ENCODE measurements at places on chromosomes 7 and 10. TPM values are rescaled to one million over a fixed set of nuclear protein-coding genes. Genes with fewer than 3 reads are reported as not detected.

Gene FEZF1
- 0.67 TPM for total RNA-seq

Gene KCNIP2
- 1.4 TPM for total RNA-seq

Gene OR6V1
- not detected for total RNA-seq

Gene SLF2
- 46.1 TPM for total RNA-seq

Gene GDF2
- not detected for total RNA-seq

Gene ACSM6
- not detected for total RNA-seq

Gene PNLIPRP2
- total RNA-seq: 1.2 TPM

Gene SPDYE11
- total RNA-seq: not detected

Gene AKR1B15
- total RNA-seq: 0.63 TPM

Gene TRIM50
- 4.6 TPM for total RNA-seq

GRCh38 chr7:101940151-101940550, 122.7 kb downstream of the CUX1 start:
- DNase-seq: no peak

GRCh38 chr10:17756557-17757217, 4.7 kb downstream of the TMEM236 start:
- DNase-seq: no peak

GRCh38 chr10:48839809-48840679, 99.6 kb downstream of the LRRC18 start:
- DNase-seq: no peak

- no peak for DNase-seq
These were observed 159.4 kb upstream of the NAMPT start for GRCh38 chr7:106444068-106444655.

- DNase-seq: no peak
These were observed 13.2 kb upstream of the IFRD1 start for GRCh38 chr7:112437072-112437471.

DNA sequence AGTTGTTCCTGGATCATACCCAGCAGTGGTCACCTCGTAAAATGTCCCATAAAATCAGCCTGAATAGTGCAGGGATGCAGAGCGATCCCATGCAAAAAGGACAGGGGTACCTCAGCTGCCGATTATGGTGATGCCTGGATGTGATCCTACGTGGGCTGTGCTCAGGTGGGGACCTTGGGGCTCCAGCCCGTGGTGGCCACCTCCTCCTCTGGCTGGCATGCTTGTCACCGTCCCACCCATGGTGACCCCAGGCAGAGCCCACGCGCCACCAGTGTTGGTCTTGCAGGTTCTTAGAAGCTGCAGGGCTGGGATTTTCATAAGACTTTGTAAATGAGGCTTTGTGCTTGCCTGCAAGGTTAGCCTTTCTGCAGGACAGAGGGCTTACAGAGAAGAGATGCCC, 97.2 kb downstream of the GLRX3 start:
- peak; percentile 37 for DNase-seq

DNA sequence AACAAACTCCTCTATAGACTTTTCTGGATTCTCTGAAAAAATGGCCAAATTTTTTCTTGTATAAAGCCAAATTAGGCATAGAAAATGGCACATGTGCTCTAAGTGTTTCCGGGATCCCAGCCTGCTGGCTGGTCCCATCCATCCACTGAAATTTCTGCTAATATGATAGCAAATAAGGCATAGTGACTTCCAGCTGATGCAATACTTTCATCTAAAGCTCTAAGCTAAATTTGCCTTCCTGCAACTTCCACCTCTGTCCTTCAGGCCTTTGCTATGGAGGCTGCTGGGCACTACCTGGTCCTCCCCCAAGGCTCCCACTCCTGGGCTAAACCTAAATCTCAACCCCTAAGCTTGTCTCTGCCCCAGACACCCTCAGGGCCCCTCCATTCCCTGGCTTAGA, 20.5 kb downstream of the MYH16 start:
- DNase-seq: no peak

GRCh38 chr10:116779076-116779687, 36.8 kb upstream of the HSPA12A start:
- no peak for DNase-seq

DNA sequence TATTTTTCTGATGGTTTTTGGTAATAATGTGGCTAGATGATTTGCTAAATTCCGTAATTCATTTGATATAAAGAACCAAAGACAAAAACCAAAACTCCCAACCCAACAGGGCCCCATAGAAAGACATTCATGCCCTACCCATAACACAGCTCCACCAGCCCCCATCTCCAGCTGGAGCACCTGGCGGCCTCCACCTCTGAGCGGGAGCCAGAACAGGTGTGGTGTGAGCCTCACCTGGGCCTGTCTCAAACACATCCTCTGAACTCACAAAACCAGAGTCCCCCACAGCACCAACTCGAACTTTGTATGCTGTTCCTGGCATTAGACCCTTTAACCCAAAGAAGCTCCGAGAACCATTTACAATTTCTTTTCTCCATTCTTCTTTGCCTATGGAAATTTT, 36.5 kb upstream of the LAMB4 start:
- DNase-seq: no peak

- no peak for DNase-seq
These were observed 551.8 kb downstream of the SORCS3 start for GRCh38 chr10:105192861-105193260.

GRCh38 chr7:13236026-13236425, 548.6 kb downstream of the ARL4A start:
- no peak for DNase-seq

- DNase-seq: no peak
These were observed 159.1 kb upstream of the GDF10 start for GRCh38 chr10:47140761-47141348.

GRCh38 chr7:151225948-151226510, 976 bp downstream of the ABCF2 start:
- DNase-seq: no peak

Data from type B pancreatic cell (in vitro differentiated cells).